ENCODE measurements at places on chromosomes 5 and 9.

DNA sequence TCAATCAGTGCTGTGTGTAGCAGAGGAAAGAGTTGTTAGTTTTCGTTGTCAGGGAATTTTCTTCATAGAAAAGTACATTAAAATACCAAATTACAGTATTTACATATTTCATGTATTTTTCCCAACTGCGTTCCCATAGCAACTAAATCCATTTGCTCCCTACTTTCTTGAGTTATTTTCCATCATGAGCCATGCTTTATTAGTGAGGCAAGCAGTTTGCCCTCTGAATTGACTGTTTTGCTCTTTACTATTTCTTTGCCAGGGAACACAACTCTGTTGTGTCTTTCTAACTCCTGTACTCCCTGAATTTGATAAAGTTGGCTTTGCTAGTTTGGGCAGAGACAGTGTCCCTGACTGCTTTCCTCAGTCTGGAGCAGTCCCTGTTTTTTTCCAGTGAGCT lies 276.2 kb upstream of the SLC30A5 start:
- no peak for DNase-seq

DNA sequence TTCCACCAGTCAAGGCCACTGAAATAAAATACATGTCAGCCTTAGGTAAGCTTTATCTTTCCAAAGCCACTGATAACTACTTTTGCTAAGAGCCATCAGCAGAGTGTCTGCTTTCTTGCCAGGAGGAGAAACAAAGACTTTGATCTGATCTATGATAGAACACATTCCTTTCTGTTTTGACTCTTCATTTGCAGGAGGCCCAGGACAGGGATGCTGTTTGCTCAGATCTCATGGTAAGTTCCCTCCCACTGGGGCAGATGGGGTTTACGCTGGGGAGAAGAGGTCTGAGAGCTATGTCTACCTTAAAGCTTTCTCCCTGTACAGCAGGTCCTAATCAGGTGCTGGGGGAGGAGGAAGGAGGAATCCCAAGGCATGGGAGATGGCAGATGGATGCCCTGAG lies 497.6 kb downstream of the NTRK2 start:
- no peak for DNase-seq

GRCh38 chr5:89313804-89314588 lies 431.0 kb upstream of the MEF2C start:
- DNase-seq: no peak

GRCh38 chr5:58405175-58405574 lies 54.7 kb downstream of the PLK2 start:
- DNase-seq: no peak

- DNase-seq: no peak
Measured at GRCh38 chr5:59025734-59026133, 442.9 kb downstream of the RAB3C start.

- no peak for DNase-seq
Measured at GRCh38 chr5:78779771-78780616, 131.4 kb upstream of the LHFPL2 start.

DNA sequence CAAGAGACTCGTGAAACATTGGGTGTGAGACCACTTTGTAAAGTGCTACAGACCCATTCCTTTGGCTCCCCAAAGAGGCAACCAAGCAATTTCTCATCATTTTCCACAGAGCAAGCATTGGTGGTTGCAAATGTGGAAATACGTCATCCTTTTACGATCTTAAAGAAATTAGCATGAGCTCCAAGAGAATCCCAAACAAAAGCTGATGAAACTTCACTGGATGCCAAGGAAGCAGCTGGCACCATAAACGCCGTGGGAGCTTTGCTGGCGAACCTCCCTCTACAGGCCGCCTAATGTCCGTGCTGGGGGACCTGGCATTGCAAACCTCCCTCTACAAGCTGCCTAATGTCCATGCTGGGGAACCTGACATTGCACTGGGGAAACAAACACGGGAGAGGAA lies 432.4 kb downstream of the ACTL7B start:
- no peak for DNase-seq

DNA sequence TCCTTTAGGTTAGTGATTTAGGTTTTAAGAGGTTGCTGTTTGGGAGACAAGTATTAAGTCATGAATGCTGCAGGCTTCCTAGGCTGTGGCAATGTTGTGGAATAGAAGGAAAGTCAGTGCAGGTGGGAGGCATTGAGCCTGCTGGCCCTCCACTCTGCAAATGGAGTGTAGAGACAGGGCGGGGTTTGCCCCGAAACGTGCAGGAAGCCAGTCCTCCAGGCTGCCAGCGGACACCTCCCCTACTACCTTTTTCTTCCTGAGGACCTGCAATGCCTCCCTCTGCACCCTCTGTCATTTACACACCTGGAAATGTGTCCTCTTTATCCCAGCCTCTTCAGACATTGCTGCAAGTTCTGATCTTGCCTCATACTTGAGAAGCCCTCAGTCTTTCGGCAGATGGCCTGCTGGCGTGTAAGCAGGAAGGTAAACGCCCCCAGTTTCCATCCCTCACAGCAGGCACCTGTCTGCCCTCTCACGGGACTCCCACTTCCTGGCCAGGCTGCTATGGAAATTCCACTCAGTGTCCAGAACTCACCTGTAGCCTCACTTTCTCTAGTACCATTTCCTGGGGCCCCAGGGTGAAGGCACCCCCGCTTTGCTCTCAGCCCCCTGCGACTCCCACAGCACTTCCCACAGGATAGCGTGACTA lies 81.6 kb upstream of the BOD1 start:
- no peak for DNase-seq

DNA sequence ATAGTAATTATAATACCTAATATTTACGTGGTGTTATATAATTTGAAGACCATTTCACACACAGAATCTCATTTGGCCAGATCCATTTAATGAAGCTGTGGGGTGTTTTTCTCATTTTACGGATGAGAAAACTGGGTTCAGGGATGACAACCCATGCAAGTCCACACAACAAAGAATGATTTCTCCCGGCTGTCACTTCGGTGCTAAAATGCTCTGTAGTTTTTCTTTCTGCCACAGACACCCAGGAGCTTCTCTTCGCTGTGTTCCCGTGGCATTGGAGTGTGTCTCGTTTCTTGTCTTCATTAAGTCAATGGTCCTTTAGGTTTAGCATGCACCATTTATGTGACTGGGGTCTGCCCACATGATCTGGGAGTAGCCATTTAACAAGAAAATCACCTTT lies 308.5 kb downstream of the ENC1 start:
- no peak for DNase-seq

DNA sequence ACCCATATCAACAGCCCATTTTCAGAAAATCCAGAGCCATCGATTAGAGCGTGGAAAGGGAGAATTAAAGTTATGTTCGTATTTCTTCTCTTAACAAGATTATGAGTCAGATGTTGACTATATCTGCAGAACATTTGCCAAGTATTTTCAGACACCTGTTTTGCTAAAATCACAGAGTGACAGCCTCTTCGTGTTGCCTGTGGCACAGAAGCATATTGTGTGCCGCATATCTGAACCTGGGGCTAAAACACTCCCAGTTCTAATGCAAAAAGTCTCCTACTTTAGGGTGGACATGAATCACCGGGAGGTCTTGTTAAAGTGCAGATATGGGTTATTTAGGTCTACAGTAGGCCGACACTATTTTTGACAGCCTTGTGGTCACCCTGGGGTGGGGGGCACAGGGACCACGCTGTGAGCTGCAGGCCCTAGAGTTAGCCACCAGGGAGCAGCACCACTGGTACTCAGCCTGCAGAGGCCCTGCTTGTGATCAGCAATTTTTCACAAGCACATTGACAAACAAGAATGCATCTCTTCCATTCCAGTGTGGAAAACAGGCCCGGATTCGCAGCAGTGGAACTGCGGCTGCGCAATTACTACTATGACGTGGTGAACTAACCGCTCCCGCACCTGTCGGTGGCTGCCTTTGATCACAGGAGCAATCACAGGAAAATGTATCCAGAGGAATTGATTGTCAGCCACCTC lies 93.5 kb downstream of the SYK start:
- no peak for DNase-seq

DNA sequence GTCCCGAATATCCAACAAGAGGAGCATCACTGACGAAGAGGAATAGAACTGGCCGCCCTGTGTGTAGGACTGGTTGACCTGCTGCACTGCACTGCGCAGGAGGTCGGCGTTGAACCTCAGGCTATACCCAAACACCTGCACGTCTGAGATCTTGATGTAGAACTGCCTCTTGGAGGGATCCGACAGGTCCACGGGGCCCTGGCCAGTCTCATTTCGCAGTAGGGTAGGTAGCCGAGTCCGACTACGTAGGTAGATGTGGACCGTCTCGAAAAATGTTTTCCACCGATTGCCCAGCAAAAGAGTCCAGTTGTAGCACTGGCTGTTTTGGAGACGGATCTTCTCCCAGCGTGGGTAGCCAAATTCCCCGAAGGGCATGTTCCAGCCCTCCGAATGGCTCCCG lies 202.0 kb downstream of the BRINP1 start:
- DNase-seq: no peak

- no peak for DNase-seq
Measured at GRCh38 chr9:87661241-87661640, 64.7 kb upstream of the CTSL start.

DNA sequence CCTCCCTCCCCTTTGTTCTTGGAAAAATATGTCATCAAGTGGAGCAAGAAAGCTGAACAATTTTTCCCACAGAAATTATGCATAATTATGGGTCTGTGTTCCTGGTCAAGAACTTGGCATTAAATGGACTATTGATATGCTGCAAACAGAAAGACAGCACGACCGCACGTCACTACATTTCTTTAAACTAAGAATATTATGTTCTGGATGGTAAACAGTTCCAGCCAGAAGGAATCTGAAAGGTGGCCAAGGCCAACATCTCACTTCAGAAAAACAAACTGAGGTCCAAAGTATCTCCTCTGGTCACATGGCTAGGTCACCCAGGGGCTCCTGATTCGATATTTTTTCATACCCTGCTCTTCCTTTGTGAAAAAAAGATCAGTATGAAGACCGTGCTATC lies 173.3 kb upstream of the GAS1 start:
- no peak for DNase-seq

DNA sequence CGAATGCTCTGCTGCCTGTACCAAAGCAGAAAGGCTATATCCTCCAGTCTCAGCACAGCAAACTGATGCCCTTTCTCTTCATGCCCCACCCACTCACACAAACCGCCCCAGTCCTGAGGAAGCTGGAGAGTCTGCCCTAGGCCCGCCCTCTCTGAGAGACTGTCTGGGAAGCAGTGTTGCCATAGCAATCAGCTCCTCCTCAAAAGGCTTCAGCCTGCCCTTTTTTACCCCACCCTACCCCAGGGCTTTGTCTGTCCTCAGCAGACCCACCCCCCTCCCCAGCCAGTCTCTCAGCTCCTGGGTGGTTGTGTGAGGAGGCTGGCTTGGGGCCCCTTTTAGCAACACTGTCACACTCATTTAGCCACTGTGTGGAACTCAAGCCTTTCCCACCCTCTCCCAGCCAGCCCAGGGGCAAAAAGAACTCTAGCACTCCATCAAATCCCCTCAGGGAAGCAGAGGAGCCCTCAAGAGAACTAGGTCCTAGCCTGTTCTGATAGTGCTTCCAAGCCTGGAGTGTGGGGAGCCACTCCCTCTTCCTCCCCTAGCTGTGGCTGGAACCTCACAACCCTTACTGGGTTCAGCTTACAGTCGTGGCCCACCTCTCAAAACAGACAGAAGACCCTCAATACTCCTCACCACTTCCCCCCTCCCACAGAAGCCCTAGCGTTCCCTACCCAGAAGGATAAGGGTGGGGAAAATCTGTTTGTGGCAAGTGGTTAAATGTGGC lies 1.4 kb downstream of the ATOSB start:
- DNase-seq: peak; percentile 82

- DNase-seq: peak; percentile 49
Measured at GRCh38 chr5:172502969-172503368, 48.6 kb upstream of the SH3PXD2B start.

DNA sequence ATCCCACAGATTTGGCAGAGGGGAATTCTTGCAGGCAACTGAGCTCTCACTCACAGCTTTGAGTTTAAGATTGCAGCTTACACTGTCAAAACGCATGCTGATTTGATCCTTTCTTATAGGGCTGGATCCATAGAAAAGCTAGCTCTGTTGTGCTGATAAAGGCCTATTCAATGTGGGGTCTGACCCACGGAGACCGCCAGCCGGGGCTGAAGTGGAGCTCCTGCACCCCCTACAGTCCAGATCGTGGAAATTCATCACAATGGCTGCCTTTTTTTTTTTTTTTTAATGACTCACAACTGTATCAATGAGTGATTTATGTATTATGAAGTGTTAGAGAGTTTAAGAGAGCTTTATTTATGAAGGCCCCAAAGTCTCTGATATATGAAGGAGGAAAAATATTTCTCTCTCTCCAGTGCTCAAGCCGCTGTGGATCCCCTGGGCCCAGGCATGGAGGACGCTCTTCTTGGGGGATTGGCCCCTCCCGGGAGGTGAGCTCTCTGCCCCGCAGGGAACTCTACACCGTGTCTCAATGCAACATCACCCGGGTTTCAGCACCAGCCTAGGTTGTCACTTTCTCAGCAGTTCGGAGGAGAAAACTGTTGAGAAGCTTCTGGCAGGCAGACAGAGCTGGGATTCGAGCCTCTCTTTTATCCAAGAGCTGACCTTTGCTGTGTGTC lies 700.2 kb downstream of the IRX1 start:
- no peak for DNase-seq

- DNase-seq: no peak
Measured at GRCh38 chr5:146993876-146994530, 115.4 kb upstream of the PPP2R2B start.

DNA sequence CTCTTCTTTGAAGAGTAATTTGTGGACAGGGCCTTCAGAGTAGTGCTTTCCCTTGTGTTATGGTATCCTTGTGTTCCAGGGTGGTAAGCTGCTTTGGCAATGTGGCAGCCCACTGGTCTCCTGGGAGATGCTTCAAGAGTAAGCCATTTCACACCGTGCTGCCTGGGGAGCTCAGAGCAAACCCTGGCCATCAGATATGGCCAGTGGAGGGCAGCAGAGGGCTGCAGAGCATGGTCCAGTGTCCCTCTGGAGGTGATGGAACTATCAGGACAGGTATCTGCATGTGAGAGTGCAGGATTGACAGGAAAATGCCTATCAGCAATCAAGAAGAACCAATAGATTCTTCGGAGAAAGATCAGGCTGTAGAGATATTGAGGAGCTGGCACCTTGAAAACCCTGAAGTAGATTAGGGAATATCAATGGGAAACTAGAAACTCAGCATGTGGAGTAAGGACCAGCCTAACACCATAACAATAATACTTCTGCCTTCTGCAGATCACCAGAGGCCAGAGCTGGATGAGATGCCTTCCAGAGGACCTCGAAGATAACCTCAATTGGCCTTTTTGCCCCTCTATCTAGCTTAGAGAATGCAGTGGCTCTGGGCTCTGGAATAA lies 90.8 kb downstream of the PLPPR1 start:
- no peak for DNase-seq

DNA sequence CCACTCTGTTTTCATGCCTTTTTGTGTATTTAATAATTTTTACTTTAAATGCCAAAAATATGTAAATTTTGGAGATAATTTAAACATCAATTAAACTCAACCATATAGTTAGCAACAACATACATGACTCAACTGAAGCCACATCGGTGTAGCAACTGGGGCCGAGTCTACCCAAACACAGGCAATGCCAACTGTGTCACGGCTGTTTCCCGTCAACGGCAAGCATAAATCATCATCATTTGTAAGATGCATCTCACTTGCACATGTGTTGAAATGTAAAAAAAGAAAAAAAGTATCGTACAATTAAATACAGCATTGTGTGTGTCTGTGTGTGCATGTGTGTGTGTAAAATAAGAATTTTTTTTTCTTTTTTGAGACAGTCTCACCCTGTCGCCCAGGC lies 160.1 kb upstream of the TAS2R1 start:
- DNase-seq: no peak

GRCh38 chr5:77952636-77953212 lies 176.6 kb upstream of the TBCA start:
- no peak for DNase-seq

GRCh38 chr9:34403554-34404380 lies 27.1 kb upstream of the MYORG start:
- DNase-seq: no peak

All from left forelimb (tissue), 1 donor.